Stimulated activated effector memory CD8-positive, alpha-beta T cell treated with anti-CD3 and anti-CD28 coated beads, Interleukin-12 subunit alpha, Interleukin-12 subunit beta, amount 100 ng/mL, for 72 hours (primary cell): ENCODE measurements at places on chromosomes 16 and 17.
A peak's percentile ranks its signal among the peaks of the same experiment; 100 is the strongest.

GRCh38 chr17:79009397-79010303 is at the start of gene CANT1:
Gene CANT1, minus strand, starts transcription at chr17:79009764. Its CDS starts 12,142 bp downstream, at chr17:78997622.
- DNase-seq, result peak; percentile 80

DNA sequence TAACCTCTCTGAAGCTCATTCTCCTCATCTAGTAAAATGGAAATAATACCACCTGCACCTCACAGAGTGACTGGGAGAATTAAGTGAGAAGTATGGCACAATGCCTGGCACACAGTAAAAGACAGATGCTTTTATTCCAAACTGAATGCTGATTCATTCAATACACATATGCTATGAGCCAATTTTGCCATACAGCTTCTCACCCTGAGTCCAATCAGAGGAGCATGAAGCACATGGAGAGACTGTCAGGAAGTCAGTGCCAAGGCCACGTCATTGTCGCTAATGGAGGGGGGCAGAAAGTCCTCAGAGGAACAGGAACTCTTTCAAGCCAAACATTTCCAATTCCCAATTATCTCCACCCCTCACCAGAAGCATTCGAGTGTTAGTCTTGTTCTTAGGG is 11.6 kb downstream of the MKS1 start:
- no peak for DNase-seq

- DNase-seq, result no peak
These were observed 316.6 kb downstream of the SLC39A11 start for GRCh38 chr17:72775919-72776318.

DNA sequence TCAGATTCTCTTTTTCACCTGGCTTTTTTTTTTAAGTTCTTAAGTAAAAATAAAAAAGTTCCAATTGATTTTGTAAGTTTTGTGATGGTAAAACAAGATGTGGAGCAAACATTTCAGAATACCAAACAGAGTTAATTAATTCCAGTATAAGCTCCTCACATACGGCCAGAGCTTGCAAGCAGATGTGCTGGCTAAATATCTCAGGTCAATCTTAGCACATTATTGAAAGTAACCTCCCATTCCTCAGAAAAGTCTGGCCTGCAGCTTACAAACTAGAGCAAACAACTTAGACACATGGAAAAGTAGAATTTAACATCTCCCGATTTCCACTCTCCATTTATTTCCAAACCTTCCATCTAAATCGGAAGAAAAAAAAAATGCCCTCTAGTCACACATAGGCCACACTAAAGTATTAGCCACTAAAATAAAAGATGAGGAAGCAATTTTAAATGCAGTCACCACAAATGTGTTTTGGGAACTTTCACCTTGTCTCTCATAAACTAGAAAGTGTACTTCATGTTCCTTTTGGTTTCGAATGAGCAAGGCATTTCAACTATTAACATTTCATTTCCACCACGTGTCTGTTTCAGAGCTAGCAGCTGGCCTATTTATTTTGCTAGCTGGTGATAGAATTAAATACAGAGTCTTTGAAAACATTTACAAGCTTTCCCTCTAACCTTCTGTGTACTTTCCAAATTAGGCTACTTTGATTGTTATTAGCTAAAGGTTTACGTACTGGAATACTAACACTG is 143.3 kb downstream of the STX8 start:
- no peak for DNase-seq

GRCh38 chr16:80100846-80101451 is 439.8 kb upstream of the DYNLRB2 start:
- no peak for DNase-seq

DNA sequence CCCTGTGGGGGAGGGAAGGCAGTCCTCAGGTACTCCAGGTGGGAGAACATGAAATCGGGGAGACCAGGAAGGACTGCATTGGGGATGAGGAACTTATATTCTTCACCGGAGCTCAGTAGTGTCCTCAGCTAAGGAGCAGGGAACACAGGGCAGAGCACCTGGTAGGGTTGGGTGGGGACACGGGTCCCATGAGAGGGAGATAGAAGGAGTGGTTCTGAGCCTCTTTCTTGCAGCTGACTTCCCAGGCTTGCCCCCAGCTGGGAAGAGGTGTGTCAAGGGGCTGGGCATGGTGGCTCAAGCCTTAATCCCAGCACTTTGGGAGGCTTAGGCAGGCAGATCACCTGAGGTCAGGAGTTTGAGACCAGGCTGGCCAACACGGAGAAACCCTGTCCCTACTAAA is 2.1 kb downstream of the FHOD1 start:
- no peak for DNase-seq

- no peak for DNase-seq
These were observed 16.5 kb downstream of the JUP start for GRCh38 chr17:41769985-41770384.

GRCh38 chr16:23423496-23424049 is 29.4 kb downstream of the COG7 start:
- no peak for DNase-seq

DNA sequence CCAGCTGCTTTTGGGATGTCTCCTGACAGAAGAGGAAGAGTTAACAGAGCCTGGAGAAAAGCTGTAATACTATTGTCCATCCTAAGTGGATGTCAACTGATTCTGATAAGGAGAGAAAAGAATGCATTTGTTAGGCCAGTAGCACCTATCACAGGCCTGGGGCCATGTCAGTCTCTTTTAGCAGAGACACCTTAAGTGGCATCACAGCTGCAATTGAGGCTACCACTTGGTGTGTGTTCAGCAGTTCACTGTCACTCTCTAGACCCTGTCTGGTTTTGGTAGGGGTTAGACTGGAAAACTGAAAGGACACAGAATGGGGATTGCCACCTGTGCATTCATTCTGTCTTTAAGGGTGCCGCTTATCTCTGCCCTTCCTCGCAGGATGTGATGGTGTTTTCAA is 42.0 kb downstream of the PSMD12 start:
- no peak for DNase-seq

DNA sequence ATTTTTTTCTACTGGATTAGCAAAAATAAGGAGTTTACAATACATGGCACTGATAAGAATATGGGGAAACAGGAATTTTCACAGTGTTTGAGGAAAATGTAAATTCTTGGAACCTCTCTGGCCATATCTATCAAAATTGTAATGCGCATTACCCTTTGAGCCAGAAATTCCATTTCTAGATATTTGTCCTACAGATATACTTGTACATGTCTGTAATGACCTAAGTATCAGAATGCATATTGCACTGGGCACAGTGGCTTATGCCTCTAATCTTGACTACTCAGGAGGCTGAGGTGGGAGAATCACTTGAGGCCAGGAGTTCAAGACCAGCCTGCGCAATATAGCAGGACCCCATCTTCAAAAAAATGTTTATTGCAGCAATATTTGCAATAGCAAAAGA is 25.8 kb upstream of the HAS3 start:
- DNase-seq, result no peak

DNA sequence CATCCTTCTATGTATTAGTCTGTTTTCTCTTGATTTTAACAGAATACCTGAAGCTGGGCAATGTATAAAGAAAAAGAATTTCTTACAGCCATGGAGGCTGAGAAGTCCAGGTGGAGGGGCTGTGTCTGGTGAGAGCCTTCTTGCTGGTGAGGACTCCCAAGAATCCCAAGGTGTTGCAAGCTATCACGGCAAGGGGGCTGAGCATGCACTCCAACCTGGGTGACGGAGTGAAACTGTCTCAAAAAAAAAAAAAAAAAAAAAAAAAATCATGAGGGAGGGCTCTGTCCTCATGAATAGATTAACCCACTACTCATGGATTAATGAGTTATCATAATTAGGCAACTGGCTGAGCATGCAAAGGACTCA is 19.4 kb downstream of the NQO1 start:
- DNase-seq, result no peak

DNA sequence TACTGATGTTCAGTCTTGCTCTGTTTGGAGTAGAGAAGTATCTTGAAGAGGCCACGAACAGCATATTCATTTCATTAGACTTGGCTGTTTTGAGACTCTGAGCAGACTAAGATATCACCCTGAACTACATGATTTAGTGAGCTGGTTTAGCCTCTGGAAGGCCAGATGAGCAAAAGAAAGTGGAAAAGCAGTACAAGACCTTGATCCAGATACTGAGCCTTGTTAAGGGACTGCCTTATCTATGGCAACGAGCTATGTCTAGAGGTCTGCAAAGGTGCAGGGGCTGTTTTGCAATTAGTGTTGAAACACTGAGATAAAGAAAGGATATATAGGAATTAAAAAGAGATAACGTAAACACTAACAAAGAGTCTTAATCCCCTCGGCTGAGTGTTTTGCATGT is 231.4 kb downstream of the IRX3 start:
- no peak for DNase-seq

DNA sequence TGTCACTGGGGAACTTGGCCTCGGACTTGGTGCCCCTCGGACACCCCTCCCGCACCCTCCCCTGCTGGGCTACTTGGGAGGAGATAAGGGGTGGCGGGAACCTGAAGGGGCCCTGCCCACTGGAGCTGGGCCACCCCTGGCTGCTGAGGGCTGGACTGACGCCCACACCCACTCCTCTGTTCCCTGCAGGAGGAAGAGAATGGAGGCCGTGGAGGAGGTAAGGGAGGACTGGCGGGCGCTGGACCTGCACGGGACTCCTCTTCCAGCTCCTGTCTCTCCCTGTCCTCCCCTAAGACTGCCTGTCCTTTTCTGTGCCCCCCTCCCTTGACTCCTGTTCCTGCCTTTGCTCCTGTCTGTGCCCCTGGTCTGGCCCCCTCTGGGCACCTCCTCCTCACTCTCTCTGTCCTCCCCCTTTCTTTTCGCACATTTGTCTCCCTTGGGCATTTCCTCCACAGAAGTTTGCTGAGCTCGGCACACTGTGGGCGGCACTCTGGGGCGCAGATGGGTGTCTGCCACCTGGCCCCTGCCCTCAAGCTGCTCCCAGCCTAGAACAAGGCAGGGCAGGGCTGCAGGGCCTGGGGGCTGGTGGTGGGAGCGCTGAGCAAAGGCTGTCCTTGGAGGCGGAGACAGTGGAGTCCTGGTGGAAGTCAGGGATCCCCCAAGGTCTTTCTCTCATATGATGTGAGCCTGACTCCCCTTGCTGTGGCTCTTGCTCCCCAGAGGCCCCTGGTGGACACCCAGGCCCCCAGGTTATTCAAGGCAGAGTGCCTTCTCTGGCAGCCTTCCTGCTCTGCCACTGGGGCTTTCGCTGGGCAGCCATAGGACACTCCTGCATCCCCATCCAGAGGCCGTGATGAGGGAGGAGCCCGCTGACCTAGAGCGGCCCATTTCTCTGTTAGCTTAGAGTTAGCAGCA is 32.7 kb downstream of the ARHGAP23 start:
- DNase-seq, result no peak

GRCh38 chr16:1932050-1933028 is 10.7 kb downstream of the MSRB1 start:
- DNase-seq, result no peak
